ENCODE measurements at places on chromosomes 4 and X. TPM values are rescaled to one million over a fixed set of nuclear protein-coding genes. Genes with fewer than 3 reads are reported as not detected.

DNA sequence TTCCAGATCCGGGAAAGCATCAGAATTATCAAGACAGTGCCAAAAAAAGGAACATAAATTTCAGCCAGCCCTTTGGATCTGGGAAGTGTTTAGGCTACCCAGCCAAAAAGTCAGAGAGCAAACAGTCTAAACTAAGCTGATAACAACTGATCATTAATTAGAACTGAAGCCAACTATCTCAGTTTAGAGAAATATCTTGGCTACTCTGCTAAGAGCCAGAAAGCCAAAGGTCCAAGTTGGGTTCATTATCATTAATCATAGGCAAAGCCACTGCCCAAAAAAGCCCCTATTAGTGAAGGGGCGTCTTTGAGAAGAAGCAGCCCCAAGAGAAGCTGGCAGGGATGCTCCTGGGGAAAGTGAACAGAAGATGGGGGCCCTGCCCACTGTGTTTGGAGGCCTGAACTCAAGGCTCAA, 37.0 kb upstream of the SHISA3 start:
- H3K36me3 ChIP-seq: no peaks in the 10 kb centered on the region
- peaks cover 8% of the 10 kb centered on the region for H3K27me3 ChIP-seq
- no peak overlapping the region for H3K27ac ChIP-seq
- H3K4me3 ChIP-seq: no peak overlapping the region

DNA sequence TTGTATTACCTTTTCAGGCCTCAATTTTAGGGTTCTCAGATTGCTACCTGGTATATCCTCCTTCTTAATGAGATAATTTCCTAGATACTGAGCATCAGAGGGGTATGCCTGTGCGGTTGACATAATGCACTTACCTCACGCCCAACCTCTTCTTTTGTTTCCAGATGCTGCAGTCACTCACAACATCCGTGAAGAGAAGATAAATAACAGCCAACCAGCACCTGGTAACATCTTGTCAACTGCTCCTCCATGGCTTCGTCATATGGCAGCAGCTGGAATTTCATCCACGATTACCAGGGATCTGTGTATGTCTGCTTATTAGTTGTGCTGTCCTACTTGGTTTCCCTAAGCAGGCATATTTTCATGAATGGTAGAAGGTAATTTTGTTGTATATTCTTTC, 16.7 kb downstream of the SAGE1 start:
- DNase-seq: no peak
- no peaks in the 10 kb centered on the region for H3K4me1 ChIP-seq
- no peak overlapping the region for H3K4me3 ChIP-seq
- H3K27me3 ChIP-seq: no peaks in the 10 kb centered on the region

GRCh38 chr4:64465263-64465662, 56.0 kb upstream of the TECRL start:
- no peak overlapping the region for H3K4me3 ChIP-seq
- H3K27ac ChIP-seq: no peak overlapping the region
- no peaks in the 10 kb centered on the region for H3K36me3 ChIP-seq
- no peaks in the 10 kb centered on the region for H3K27me3 ChIP-seq
- no peaks in the 10 kb centered on the region for H3K4me1 ChIP-seq

DNA sequence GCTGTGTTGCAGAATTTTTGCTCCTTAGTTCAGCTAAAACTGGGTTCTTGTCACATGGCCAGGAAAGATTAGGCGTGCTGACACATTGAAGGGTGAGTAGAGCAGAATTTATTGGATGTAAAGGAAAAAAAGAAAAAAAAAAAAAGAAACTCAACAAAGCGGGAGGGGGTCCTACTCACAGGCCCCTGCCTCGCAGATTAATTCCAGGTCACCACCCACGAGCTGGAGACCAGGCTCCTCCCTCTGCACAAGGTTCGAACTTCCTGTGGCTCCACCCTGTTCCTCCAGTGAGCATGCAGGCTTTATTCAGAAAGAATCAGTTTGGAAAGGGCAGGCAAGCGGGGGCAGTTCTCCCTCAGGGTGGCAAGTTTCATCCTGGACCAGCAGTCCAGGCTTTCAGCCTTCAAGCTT, 17.1 kb downstream of the MGST2 start:
- H3K36me3 ChIP-seq: peaks cover 2% of the 10 kb centered on the region
- H3K27ac ChIP-seq: no peak overlapping the region
- no peak for DNase-seq
- no peak overlapping the region for H3K4me3 ChIP-seq

DNA sequence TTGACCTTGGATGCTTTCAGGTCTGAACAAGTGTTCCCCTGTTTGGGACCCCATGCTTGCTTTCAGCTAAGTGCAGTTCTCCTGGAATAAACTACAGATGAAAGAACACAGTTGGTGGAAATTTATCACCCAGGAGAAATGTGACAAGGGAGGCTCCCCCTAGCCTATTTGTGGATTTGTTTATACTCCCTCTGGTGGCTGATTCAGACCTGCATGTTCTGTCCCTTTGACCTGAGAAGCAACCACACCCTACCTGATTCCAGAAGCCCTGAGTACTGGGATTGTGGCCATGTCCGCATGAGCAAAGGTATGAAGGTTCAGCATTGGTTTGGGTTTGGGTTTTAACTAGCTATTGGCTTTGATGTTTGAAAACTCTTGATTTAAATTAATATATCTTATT, 440.9 kb downstream of the MID1IP1 start:
- peaks cover 2% of the 10 kb centered on the region for H3K4me1 ChIP-seq
- H3K27ac ChIP-seq: no peak overlapping the region
- H3K27me3 ChIP-seq: no peaks in the 10 kb centered on the region
- peak; percentile 1 for DNase-seq

DNA sequence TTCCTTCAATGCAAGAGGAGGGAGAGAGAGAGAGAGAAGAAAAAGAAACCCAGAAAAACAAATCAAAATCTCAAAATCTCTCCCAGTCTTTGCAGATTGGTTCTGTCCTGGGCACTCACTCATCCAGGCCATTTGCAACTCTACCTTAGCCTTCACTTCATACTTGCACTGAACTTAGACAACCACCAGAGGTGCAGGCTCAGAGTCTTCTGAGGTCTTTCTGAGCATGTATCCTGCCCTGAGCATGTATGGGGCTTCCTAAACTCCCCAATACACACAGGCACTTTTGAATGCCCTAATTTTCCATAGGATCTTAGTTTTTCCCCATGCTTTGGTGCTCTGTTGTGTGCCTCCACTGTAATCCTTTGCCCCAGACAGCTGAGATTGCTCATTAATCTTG, 2.9 kb downstream of the CFI start:
- H3K36me3 ChIP-seq: no peaks in the 10 kb centered on the region
- H3K27ac ChIP-seq: no peak overlapping the region
- H3K4me1 ChIP-seq: peaks cover 5% of the 10 kb centered on the region
- no peak overlapping the region for H3K4me3 ChIP-seq

DNA sequence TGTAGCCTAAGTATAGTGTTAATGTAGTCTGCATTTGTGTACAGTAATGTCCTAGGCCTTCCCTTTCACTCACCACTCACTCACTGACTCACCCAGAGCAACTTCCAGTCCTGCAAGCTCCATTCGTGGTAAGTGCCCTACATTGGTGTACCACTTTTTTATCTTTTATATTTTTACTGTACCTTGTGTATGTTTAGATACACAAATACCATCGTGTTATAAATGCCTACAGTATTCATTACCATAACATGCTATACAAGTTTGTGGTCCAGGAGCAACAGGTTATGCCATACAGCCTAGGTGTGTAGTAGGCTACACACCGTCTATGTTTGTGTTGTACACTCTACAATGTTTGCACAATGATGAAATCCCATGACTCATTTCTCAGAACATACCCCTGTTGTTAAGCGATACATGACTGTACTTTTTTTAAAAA, 15.4 kb downstream of the TSPAN5 start:
- no peak overlapping the region for H3K4me3 ChIP-seq
- H3K36me3 ChIP-seq: no peaks in the 10 kb centered on the region
- no peaks in the 10 kb centered on the region for H3K27me3 ChIP-seq
- H3K4me1 ChIP-seq: peaks cover 27% of the 10 kb centered on the region
- peak overlapping the region; percentile 65 for H3K27ac ChIP-seq

GRCh38 chrX:45186643-45187026, 14.0 kb downstream of the DIPK2B start:
- H3K27ac ChIP-seq: no peak overlapping the region
- H3K4me3 ChIP-seq: peak overlapping the region; percentile 72
- DNase-seq: no peak

GRCh38 chr4:14767142-14767541, 235.1 kb upstream of the CPEB2 start:
- H3K36me3 ChIP-seq: no peaks in the 10 kb centered on the region
- no peaks in the 10 kb centered on the region for H3K27me3 ChIP-seq
- H3K4me1 ChIP-seq: no peaks in the 10 kb centered on the region
- H3K27ac ChIP-seq: no peak overlapping the region

DNA sequence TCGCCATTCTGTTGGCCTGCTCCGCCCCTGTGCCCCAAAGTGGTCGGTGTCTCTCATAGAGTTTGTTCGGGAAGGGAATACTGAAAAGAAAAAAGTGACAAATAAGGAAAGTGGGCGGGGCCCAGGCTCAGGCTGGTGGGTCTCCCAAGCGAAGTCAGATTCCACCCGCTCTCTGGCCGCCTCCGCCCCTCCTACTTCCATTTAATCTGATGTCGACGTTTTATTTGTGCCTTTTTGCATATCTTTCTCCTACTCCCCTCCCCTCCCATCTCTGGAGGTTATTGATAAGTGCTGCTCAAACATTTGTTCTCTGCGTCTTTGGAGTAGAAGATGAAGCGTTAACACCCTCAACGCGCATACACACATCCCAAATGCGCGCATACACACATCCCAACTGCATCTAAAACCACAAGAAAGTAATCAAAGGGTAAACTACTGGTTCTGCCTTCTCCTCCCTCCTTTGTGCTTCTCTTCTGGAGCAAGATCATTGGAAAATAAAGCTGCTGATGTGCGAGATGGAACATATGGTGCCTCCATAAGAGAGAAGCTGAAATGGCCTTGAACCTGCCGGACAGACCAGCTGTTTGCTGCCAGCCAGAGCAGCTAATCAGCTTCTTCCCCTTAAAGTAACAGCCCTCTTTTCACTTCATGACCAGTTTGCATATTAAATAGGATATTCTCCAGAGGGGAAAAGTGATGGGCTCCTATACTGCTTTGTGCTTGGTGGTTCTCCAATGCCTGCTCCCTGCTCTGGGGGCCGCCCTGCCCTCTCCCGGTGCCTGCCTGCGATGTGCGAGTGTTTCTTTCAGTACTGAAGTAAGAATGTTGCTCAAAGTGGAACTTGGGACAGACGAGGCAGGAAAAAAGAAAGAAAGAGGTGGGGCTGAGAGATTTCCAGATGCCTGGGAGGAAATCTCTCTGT, 3.1 kb downstream of the MAMLD1 start:
- DNase-seq: peak; percentile 35
- H3K27ac ChIP-seq: peak overlapping the region; percentile 90
- H3K4me3 ChIP-seq: peak overlapping the region; percentile 64
- peaks cover 20% of the 10 kb centered on the region for H3K4me1 ChIP-seq
- no peaks in the 10 kb centered on the region for H3K27me3 ChIP-seq
- no peaks in the 10 kb centered on the region for H3K36me3 ChIP-seq

DNA sequence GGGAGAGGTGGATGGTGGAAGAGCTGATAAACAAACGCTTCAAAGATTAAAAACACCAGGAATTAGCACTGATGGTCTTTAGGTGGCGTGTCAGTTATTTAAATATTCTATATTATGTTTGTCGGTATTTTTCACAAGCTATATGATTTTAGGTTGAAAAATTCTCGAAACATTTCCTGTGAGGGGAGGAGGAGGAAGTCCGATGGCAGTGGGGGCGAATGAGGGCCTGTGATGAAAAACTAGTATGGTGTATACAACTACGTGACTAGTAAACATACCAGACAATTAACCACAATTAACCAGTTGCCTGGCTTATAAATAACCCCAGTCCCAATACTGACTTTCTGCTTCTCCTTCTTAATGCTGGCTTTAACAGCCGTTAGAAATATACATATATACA, 595 bp upstream of the NAP1L2 start:
- DNase-seq: no peak
- no peak overlapping the region for H3K27ac ChIP-seq
- H3K27me3 ChIP-seq: no peaks in the 10 kb centered on the region
- no peaks in the 10 kb centered on the region for H3K36me3 ChIP-seq
- no peak overlapping the region for H3K4me3 ChIP-seq

The RNF150 gene
- 5.2 TPM for total RNA-seq

The KCNIP4 gene
- 0.26 TPM for total RNA-seq

The FAM53A gene
- 3.4 TPM for total RNA-seq

All from astrocyte (in vitro differentiated cells and primary cell).